ENCODE measurements at places on chromosomes 16 and 17. TPM values are rescaled to one million over a fixed set of nuclear protein-coding genes. Genes with fewer than 3 reads are reported as not detected.

TIMP2 gene
- 138 TPM for total RNA-seq

VMO1 gene
- total RNA-seq = 0.70 TPM

LRRC37A gene
- total RNA-seq = 1.1 TPM

MYL11 gene
- not detected for total RNA-seq

KRTAP4-9 gene
- total RNA-seq = not detected

- DNase-seq = no peak
Measured at GRCh38 chr16:30434852-30435251, 5.0 kb upstream of the DCTPP1 start.
